ENCODE measurements at places on chromosomes 6 and 20.
A peak's percentile ranks its signal among the peaks of the same experiment; 100 is the strongest.

DNA sequence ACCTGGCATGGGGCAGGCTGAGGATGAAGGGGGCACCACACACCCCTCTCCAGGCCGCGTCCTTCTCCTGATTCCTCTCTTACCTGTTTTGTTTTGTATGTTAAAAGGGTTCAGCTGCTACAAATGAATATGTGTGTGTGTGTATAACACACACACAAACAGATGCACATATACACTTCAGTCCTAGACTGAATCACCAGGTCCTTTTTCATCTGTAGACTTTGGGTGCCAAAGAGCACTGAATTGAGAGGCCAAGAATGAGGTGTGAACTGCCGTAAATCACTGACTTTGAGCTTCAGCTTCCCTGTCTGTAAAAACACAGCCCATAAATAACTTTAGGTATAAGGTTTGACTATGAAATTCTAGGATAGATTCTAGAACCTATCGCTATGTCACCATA, 40.5 kb downstream of the SULF2 start:
- DNase-seq: no peak

DNA sequence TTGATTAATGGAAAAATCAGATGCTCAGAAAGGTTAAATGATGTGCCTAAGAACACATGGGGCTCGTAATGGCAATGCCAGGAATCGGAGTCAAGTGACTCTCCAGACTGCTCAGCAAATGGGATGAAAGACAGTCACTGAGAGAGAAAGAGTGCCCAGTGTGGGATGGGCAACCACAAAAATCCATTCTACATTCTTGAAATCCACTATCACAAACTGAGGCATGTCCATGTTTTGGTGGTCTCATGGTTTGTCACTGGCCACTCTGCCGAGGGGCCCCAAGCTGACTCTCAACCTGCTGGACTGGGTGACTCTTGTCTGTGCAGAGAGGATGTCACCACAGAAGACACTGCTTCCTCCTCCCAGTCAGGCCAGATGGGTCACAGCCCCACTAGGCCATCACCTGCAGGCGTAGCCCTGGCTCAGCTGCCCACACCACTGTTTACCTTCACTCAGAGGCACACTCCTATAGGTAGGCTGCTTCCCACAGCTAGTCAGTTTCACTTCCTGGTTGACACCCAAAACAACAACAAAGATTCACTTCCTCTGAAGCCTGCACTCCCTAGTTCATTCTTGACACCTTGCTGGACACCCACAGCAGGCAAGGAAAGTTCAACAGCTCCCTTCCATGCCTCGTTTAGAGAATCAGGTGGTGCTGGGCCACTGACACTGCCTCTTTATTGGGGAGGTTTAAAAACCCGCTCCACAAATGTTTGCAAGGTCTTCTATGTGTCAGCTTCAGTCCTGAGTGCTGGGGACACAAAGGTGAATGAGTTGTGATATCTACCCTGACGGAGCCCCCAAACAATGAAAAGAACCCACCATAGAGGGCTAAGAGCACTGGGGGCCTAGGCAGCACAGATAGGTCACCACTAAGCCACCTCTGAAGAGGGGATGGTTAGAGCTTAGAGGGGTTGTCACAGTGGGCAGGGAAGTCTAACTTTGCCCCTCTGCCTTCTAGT, 21.7 kb downstream of the MAP1LC3A start:
- DNase-seq: peak; percentile 53

DNA sequence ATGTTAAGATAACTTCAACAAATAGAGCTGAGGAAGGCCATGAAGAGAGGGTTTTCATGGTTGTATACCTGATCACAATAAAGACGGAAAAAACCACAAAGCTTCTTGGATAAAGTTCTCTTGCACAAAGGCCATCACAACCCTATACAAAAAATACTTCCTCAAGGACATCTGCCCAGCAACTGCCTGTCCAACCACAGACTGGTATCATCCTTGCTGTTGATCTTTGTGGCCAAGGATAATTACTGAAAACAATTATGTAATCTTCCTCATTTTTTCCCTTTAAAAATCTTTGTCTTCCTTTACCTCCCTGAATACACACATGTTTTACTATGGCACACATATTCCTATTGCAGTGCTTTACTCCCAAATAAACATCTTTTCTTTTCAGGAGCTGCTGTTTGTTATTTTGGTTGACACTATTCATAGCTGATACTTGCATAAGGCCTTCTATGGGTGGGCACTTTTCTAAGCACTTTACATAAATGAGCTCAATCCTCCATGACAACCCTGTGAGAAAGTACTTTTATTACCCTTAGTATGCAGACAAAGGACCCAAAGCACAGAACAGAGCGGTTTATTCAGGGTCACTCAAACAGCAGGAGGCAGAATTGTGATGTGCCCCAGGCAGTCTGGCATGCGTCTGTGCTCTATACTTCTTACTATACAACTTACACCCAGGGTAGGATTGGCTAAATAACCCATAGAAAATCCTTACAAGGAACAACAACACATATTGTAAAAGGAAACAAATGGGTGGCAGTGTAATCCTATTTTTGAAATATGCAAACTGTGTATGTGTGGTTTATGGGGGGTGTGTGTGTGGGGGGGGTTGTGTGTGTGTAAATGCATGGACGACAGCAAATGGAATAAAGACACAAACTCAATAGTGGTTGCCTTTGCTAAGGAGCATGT, 35.1 kb downstream of the SNRNP48 start:
- no peak for DNase-seq

GRCh38 chr6:55046869-55047422, 127.4 kb upstream of the HCRTR2 start:
- no peak for DNase-seq

- no peak for DNase-seq
Observed at GRCh38 chr6:4345543-4345942, 210.2 kb upstream of the ECI2 start.

- no peak for DNase-seq
Observed at GRCh38 chr20:25040438-25040831, 17.5 kb downstream of the ACSS1 start.

All from GM10248 (cell line).